ENCODE measurements at places on chromosomes 3 and 15. TPM values are rescaled to one million over a fixed set of nuclear protein-coding genes. Genes with fewer than 3 reads are reported as not detected.

GRCh38 chr15:96264351-96264798, 66.1 kb upstream of the NR2F2 start:
- DNase-seq: no peak

DNA sequence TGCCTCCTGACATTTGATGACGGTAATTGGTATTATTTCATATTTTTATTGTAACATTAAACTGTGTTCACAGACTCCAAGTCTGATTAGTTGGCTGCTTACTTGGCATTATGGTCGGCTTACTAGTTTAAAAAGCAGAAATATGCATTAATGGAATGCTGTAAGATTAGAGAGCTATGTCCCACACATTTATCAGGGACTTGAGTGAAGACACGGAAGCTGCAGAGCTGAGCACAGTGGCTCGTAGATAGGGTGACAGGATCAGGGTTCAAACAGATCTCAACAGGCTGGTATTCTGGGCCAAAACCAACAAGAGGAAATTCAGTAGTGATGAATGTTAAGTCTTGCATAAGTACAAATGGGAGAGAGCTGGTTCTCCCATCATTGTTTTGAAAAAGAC, 113.8 kb downstream of the ADAMTSL3 start:
- no peak for DNase-seq

- no peak for DNase-seq
Observed at GRCh38 chr15:31554261-31554660, 227.6 kb downstream of the KLF13 start.

- DNase-seq: no peak
Observed at GRCh38 chr3:106275592-106275991, 406.8 kb upstream of the CBLB start.

DNA sequence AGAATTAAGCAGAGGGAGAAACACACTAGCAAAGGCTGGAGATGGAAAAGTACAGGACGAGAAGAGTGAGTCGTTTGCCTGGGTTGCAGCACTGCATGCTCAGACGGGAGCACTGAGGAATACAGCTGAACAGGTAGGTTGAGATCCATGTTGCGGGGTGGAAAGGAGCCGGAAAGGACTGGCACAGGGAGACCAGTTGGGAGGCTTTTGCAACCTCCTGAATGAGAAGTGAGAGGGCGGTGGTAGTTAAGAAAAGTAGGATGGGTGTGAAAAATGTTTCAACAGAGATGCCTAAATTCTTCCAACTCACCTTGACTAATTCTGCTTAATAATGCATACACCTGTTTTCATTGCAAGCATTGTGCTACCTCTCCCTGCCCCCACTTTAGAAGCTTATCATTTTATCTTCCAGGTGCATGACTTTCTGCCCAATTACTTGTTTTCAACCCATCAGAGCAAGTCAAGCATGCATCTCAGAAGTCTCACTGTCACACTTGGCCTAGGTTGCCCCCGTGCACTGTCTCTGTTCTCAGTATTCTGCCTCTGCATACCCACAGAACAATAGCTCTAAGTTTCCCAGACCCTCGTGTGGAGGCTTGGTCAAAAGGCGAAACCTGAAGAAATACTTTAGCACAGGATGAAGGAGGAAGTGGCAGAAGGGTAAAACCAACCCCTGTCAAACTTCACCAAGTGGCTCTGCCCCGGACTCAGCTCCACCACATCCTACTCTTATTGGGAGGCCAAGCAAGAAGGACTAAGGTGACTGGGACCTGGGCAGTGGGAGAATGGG, 199.3 kb upstream of the BCL6 start:
- DNase-seq: no peak

- DNase-seq: no peak
Observed at GRCh38 chr3:34207002-34207401, 408.6 kb downstream of the PDCD6IP start.

DNA sequence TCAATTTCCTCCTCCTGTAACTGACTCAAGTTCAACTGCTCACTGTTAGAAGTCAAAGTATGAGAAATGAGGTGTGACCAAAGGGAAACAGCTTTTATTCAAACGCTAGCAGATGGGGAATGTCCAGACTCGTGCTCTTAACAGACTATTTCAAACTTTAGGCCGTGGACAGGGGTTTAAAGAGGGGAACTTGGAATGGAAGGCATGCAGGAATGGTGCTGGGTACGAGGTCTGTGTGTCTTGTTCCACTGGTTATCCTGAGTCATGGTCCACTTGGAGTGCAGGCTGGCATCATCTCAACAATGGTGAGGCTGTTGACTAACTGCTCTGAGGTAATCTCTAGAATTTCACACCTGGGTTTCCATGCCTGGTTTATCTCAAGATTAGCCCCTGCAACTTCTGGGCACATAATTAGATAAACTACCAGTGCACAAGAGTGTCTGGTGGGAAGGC, 22.9 kb upstream of the DNAAF4 start:
- no peak for DNase-seq

GRCh38 chr15:41919201-41919820, 25.5 kb upstream of the SPTBN5 start:
- DNase-seq: no peak

DNA sequence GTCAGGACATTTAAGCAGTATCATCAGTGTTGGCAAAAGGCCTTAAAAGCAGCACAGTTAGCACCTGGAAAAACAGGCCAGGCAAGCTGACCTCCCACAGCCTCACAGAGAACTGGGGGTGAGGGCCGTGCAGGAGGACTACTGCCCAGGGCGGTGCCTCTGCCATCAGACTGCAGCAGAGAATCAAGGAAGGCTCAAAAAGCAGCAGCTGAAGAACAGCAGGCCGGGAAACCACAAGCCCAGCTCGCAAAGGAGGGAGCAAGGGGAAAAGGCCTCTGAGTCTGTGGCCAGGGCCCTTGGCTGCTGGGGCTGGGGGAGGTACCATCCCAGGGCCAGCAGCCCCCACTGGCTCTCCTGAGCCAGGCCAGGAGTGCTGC, 84.2 kb downstream of the SEC22A start:
- no peak for DNase-seq

GRCh38 chr3:7759630-7760029, 742.0 kb upstream of the LMCD1 start:
- no peak for DNase-seq

DNA sequence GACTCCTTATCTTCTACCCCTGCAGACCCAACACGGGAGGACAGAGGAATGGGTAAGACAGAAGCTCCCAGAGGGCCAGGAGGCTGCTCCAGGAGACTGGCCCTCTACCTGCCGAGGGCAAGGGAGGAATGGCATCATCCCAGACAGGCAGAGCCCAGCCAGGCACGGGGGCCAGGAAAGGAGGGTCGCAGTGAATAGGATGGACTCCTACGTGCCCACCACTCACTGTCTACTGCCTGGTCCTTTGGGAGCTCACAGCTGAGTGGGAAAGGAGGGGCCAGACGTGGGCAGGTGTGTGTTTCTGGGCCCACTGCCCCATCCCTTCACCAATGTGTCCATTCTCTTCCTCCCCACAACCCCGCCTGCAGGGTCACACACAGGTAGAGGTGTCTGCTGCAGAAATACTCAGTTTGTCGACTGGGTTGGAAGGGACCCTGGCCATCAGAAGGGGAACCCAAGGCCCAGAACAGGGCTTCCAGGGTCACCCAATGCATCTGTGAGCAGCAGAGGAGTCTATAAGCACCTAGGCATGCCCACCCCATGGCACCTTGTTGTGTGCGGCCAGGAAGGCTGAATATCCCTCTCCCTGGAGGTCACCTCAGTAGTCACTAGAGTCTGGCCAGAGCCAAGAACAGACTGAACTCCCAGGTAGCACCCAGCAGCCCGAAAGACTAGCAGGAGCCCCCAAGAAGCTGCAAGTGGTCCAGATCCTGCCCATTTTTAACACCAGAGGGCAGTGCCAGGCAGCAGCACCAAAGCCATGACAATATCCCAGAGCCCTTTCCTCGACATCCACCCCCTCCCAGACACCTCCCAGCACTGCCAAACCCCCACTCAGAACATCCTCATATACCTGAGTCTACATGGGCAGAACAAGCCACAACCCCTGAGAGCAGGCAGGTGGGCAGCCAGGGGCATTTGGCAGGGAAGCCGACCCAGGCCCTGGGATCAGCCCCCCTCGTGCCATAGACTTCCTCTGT, 24.0 kb downstream of the TKT start:
- DNase-seq: no peak

GRCh38 chr3:140153736-140154135, 218.8 kb downstream of the CLSTN2 start:
- DNase-seq: no peak

- no peak for DNase-seq
Observed at GRCh38 chr3:126464093-126464492, 11.6 kb downstream of the ZXDC start.

GRCh38 chr15:81011593-81011992, 10.9 kb downstream of the TLNRD1 start:
- DNase-seq: no peak

- DNase-seq: no peak
Observed at GRCh38 chr3:158731486-158731885, 771 bp downstream of the RARRES1 start.

- DNase-seq: no peak
Observed at GRCh38 chr3:132641837-132642538, 17.6 kb downstream of the ACAD11 start.

DNA sequence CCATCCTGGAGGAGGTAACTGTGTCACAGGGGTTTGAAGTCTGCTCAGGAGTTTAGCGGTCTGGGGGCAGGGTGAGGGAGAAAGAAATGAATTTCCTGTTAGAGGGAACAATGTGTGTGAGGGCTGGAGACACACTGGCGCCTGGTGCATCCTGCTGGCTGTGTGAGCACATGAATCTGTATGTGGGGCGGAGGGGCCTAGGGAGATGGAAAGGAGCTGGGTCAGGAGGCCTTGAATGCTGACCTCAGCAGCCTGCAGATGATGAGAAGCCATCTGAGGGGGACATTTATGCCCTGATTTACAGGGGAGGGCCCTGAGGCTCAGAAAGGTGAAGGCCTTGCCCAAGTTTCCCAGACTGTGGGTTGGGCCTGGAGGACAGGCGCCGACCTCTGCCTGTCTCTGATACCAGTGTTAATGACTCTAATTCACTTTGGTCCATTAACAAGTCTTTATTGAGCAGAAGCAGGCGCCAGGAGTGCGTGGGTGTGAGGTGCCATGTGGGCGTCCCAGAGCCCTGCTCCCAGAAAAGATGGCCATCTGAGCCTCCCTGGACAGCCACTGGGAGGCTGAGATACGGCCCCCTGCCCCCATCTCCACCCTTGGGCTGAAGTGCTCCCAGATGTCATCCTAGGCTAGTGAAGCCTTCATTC, 34.8 kb downstream of the LINGO1 start:
- no peak for DNase-seq

DNA sequence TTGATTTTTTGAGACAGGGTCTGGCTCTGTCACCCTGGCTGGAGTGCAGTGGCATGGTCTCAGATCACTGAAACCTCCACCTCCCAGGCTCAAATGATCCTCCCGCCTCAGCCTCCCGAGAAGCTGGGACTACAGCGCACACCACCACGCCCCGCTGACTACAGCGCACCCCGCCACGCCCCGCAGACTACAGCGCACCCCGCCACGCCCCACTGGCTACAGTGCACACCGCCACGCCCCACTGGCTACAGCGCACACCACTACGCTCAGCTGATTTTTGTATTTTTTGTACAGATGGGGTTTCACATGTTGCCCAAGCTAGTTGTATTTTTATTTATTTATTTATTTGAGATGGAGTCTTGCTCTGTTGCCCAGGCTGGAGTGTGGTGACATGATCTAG, 35.6 kb downstream of the SLC51A start:
- DNase-seq: no peak

DNA sequence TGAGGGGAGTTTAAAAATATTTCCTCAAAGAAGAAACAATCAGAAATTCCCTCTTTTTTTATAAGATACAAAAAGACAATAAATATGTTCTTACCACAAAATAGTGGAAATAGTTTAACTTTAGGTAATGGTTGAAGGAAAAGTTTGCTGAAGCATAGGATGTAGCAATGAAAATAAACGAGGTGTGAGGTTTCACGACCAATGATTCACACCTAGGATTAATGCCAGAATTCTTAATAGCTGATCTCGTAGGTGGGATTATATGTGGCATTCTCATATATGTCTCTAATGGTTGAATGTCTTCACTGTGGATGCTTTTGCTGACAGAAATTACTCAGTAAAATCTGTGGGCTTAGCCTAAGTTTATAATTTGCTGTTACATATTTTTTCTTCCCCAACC, 467.7 kb downstream of the FGF12 start:
- DNase-seq: no peak

DNA sequence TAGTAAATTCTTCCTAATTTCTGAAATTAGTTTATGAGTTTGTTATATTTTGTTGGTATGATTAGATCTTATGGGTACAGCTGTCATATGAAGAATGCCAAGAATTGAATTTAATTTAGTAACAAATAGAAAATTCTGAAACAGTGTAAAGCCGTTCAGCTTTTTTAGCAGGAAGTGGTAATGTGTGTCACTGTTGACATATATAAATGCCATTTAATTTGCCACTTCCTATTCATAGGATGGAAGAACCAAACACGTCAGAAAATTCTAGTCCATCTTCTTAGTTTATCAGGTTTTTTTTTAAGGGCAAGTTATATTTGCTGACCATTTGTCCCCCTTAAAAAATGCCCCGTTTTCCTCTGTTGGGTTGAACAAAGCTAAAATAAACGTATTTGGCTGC, 43.0 kb downstream of the RAB8B start:
- no peak for DNase-seq

DNA sequence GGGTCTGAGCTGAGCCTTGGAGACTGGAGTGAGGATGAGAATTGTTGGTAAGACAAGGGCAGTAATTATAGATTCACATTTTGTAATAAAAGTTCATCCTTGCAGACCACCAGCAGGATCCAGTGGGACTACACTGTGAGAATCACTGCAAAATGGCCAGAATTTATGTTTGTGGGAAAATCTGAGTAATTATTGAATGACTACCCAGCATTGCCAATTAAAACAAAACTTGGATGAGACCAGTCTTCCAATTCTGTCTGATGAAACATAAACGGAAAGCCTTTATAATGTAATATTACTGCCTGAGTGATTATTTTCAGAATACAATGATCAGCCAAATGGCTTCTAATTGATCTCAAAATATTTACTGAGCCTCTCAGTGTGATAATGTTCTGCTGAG, 323.3 kb upstream of the C2CD4B start:
- DNase-seq: no peak

GRCh38 chr3:16085410-16085809, 89.1 kb upstream of the GALNT15 start:
- DNase-seq: no peak

Gene GNAT1
- total RNA-seq: not detected

Gene PATL2
- 17.2 TPM for total RNA-seq

Gene SKIL
- 20.9 TPM for total RNA-seq

Gene ISL2
- 0.15 TPM for total RNA-seq

Gene CSPG4
- total RNA-seq: not detected

Gene NR1I2
- total RNA-seq: 0.39 TPM

Gene LRRC3B
- not detected for total RNA-seq

Gene AGBL1
- 0.10 TPM for total RNA-seq

Gene GAP43
- total RNA-seq: not detected

Gene CHRNA3
- not detected for total RNA-seq

Gene ITIH3
- total RNA-seq: not detected

Gene HHLA2
- 0.86 TPM for total RNA-seq

Gene OR5K2
- total RNA-seq: not detected

Gene OSBPL10
- total RNA-seq: 3.5 TPM

Gene SERPINI2
- total RNA-seq: not detected

All from activated CD4-positive, alpha-beta memory T cell treated with anti-CD3 and anti-CD28 coated beads for 36 hours (primary cell).